ENCODE measurements at places on chromosomes 1 and 21. TPM values are rescaled to one million over a fixed set of nuclear protein-coding genes. Genes with fewer than 3 reads are reported as not detected.

Gene OR6K2
- total RNA-seq = not detected

Gene FCRL1
- total RNA-seq = 0.61 TPM

Gene SPRR2F
- total RNA-seq = not detected

Gene OR10J1
- total RNA-seq = not detected

GRCh38 chr21:16563795-16564194 is 834.0 kb downstream of the USP25 start:
- DNase-seq = no peak

GRCh38 chr1:166350490-166350889 is 183.7 kb upstream of the FAM78B start:
- no peak for DNase-seq

DNA sequence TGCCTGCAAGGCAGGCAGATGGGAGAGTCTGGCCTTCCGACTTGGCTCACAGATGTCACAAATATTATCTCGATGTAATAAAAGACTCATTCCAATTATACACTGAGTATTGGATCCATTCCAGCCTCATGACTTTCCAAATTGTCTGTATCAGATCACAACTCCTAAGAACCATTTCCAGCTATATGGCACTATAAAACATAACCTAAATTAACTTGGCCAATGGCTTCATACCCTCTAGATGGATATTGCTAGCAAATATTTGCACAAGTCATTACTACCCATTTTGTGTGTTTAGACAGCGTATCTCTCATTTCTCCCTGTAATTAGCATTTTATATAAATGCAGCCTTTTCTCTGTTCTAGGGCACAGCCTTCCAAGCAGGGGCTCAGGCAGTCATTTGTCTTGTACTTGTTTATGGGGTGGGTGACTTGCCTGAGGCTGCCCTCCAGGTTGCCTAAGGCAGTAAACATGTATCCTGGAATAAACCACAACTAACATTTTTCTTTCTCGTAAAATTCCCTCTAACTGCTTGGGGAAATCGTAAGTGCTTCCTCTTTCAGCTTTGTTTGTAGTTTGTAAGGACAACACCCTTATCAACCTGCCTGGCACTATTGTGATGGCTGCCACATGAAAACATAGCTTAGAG is 70.6 kb upstream of the KCNJ6 start:
- no peak for DNase-seq

DNA sequence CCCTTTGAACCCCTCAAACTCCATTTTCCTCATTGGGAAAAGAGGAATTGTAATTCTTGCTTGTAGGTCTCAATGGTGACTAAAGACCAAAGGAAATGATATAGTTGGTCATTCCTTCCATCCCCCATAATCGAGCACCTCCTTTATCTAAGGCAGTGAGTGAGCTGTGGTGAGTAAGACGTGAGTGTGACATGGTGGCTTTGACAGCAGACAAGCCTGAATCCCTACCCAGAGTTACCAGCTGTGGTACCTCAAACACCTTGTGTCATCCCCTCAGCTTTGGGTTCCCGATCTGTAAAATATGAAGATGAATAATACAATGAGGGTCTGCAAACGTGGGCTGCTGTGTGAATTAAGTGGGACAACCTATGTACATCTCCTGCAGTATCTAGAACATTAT is 8.4 kb downstream of the TRAF5 start:
- no peak for DNase-seq

- no peak for DNase-seq
Measured at GRCh38 chr1:4084896-4085295, 184.8 kb upstream of the C1orf174 start.

DNA sequence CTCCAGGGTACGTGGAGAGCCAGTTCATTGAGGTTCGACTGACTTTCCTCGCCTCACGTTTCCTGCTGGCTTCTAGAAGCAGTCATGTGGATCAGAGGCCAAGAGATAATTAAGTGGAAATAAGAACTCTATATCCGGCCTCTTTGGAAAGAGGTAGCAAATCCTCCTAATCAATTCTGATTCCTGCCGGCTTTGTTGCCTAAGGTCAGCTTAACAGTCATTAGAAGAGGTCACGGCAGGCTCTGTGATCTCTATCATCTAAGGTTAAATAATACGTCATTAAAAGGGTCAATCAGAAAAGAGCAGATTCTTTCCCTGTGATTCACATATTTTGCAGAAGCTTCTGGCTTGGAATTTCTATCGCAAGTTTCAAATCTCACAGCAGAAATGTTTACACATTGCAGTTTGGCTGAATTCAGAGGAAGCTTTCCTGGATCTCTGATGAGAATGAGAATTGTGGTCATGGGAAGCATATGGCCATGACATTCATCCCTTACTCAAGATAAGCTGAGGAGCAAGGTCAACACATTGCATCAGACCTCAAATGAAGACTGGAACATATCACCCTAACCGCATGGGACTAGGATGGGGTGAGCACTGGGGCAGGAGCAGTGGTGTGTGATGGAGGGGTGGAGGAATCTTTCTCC is 189.4 kb downstream of the PBX1 start:
- DNase-seq = no peak

DNA sequence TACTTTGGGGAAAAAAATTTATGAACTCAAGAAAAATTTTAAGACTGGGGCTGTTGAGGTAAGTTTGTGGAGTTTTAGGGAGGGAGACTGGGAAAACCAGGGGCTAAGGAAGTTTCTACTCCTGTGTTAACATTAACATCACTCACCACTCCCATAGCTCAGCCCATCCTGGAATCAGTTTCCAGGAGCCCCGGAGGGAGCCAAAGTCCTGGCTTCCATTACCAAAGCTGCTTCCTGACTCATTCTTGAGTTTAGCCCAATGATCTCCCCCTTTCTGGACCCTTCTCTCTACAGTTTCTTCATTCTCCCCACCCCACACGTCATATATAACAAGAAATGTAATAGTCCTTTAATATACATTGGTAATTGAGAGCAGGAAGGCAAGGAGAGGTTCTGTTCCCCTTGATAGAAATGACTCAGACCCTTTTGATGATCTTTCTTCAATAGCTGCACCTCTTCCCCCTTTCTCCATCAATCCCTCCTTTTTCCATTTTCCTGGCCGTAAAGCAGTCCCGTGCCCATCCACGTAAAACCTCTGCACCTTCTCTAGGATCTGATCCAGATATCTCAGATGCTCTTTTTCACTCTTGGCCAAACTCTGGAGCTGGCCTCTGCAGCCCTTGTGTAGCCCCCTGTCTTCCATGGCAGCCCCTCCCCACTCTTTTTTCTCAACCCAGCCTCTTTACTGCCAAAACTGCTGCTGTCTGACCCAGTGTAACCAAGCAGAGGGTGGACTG is 4.6 kb upstream of the PIAS3 start:
- no peak for DNase-seq

DNA sequence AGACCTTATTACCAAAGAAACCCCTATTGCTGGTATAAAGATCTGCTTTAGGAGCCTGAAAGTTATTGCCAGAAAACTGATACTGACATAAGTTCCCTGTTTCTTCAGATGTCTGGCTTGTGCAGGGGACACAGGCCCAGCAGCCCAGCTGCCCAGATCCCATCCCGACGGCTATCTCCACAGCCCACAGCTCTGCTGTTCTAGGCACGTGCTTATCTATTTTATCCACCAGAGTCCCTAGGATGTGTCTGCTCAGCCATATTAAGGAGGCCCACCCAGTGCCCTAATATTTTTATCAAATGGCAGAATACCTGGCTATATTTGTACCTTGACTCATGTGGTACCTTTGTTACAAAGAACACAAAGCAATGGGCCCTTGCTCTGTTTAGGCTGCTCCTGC is 58.9 kb downstream of the DDX20 start:
- DNase-seq = no peak

DNA sequence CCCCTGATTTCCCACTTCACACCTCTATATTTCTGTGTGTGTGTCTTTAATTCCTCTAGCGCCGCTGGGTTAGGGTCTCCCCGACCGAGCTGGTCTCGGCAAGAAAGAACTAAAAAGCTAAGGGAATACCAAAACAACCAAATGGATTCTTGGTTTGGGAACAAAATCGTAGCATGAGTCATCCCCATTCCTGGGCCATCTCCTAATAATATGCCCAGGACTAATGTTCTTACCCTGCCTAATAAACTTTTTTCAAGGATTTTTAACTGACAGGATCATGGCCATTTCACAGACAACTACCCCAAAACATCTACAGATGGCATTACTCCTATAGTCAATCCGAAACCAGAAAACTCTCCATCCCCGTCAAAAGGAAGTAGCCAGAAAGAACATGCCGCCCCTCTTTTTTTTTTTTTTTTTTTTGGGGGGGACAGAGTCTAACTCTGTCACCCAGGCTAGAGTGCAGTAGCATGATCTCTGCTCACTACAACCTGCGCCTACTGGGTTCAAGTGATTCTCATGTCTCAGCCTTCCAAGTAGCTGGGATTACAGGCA is 4.1 kb upstream of the HPDL start:
- DNase-seq = no peak

DNA sequence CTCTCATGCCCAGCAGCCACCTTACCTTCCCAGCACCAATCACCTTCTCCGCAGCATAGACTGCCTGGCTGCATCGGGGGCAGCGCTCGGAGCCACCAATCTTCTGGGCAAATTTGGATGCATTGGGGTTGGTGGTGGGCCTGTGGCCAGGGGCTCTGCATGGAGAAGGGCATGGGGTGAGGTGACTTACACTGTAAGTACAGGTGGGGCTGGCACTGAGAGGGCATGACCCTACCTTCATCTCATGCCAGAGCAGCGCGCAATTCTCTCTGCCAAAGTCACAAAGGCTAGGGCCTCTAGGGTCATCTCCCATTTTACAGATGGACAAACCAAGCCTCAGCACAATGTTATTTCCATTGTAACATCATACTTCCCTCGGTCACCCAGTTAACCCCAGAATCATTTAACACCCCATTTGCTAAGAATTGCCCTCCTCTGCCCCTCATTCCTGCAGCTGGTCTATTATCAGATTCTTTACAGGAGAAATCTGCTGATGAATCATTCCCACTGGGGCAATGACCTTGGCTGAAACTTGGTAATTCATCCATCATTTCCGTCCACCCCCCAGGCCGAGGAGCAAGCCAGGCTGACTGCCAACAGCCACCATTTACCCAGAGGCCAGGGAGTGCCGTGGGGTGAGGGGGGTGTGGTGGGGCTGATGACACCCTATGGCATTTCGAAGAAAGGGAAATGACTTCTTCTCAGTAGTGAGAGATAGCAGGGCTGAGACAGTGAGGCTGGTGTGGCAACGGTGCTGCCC is 17.9 kb downstream of the CSRP1 start:
- peak; percentile 45 for DNase-seq

DNA sequence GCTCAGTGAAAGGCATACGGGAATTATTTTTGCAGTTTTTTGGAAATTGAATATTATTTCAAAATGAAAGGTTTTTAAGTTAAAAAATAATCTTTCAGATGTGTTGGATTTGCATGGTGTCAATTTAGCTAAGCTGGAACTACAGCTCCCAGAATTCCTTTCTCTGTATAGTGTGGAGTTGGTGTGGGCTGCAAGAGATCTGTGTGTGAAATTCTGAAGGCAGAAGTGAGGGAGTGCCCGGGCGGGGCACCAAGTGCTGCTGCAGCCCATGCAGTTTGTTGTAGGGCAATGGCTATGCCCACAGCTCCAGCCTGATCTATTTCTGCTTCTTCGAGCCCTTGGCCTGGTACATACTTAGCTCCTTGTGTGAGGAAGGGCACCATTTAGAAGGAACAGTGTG is 60.5 kb upstream of the CSF1 start:
- no peak for DNase-seq

GRCh38 chr21:36265431-36265830 is 54.6 kb upstream of the MORC3 start:
- no peak for DNase-seq

DNA sequence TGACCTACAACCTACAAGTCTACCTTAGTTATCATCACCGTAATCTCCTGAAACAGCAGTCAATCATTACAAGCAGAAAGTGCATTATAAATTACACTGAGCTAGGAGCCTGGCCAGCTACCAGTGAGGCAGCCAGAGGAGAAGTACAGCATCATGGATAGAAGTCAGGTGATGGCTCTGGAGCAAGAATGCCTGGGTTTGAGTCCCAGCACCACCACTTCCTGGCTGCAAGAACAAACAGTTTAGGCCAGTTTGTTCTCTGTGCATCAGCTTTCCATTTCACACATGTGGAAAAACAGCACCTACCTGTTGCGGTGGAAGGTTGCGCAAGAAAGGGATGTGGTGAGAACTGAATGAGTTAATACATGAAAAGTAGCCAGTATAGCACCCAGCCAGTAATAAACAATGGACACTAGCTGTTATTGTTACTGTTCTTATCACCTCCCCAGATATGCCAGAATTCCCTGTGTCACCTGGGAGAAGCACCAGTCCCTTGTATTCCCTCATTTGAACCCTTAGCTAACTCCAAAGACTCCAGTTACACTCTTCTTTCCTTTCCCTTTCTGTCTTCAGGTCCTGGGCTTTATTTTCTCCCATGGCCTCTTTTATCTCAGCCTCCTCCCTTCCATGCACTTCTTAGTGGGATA is 9.0 kb downstream of the CREG1 start:
- no peak for DNase-seq

- no peak for DNase-seq
Measured at GRCh38 chr1:26153966-26154532, 4.8 kb upstream of the FAM110D start.

DNA sequence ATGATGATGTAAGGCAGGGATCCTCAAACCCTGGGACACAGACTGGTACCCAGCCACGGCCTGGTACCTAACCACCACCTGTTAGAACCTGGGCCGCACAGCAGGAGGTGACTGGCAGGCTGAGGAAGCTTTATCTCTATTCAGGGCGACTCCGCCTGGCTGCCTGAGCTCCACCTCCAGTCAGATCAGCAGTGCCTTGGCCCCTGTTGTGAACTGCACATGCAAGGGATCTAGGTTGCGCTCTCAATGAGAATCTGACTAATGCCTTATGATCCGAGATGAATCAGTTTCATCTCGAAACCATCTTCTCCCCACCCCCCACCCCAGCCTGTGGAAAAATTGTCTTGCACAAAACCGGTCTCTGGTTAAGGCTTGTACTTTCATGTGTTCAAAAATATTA is 4.2 kb downstream of the RNPC3 start:
- DNase-seq = peak; percentile 4

GRCh38 chr1:115647047-115647446 is 5.3 kb downstream of the VANGL1 start:
- DNase-seq = no peak

DNA sequence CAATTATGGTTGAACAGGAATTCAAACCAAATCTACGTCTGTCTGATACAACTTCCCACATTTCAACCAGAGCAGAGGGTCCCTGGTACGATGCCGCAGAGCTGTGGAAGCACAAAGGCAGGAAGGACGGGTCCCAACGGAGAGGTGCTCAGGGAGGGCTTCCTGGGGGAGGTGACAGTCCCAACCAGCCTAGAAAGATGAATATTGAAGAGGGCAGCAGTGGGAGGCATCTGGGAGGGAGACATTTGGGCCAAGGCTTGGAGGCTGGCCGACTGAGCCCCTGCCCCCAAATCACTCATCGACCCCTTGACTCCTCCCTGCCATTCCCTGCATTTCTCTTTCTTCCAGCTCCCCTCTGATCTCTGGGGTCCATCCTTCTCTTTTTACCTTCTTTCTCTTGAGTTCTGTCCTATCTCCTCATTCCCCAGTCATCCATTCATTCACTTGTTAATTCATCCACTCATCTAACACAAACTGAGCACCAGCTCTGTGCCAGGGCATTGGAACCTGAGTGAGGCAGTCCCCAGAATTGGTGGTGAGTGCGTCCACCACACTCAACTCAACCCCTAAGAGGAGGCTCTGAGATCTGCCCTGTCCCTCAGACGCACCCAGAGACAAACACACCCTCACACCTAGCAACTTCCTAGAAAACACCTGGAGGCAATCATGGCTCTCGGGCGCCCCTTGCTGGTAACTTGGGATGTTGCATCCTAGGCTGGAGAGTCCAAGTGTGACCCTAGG is 13.2 kb upstream of the CELA3B start:
- DNase-seq = peak; percentile 82

GRCh38 chr1:3975903-3976630 is 76.0 kb upstream of the C1orf174 start:
- no peak for DNase-seq
